Fibroblast of skin of left biceps (primary cell): ENCODE measurements at places on chromosomes 7 and 10.
A peak's percentile ranks its signal among the peaks of the same experiment; 100 is the strongest.

DNA sequence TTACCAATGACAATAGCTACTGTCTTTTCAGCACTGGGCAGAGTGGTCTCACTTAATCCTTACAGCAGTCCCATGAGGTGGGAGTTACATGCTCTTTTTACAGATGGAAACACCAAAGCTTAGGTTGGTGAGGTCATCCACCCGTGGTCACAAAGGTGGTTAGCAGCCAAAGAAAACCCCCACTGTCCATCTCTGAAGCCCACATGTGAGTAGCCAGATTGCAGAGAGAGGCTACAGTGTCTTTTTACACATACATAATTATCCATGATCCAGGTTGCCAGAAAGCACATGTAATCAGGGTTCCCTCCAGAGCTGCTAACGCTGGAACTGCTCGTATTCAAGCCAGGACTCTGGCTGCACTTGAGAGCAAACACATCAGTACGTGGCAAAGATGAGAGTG is 24.6 kb upstream of the ANKRD2 start:
- DNase-seq = no peak

- DNase-seq = peak; percentile 19
Observed at GRCh38 chr10:63573068-63573697, 52.0 kb downstream of the REEP3 start.

GRCh38 chr10:114962441-114962840 is 24.4 kb downstream of the TRUB1 start:
- no peak for DNase-seq

DNA sequence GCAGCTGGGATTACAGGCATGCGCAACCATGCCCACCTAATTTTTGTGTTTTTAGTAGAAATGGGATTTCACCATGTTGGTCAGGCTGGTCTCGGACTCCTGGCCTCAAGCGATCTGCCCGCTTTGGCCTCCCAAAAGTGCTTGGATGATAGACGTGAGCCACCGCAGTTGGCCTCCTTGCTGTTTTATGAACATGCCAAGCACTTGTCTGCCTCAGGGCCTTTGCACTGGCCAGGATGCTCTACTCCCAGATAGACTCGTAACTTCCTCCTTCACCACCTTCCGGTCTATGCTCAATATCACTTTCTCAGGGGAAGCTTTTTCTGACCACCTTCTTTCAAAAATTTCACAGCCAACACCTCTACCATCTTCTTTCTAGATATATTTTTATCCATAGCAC is 6.3 kb downstream of the SLC26A5 start:
- no peak for DNase-seq

DNA sequence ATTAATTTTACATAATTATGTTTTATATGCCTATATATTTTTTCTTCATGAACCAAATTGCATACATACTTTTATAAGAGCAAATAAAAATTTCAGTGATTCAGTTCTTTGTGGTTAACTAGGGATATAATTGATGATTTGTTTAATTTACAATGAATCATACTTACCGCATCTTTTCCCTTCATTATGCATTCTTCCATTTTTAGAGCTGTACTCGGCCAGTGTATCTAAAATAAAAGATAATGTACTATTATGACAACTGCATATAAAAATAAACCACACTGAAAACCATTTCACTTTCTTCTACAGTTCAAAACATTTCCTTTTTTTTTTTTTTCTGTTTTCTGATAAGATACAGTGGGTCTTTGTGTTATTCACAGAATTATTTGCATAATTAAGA is 179.9 kb downstream of the SEMA3E start:
- peak; percentile 49 for DNase-seq
